Glomerular endothelial cell (primary cell): ENCODE measurements at places on chromosomes 1 and 21. TPM values are rescaled to one million over a fixed set of nuclear protein-coding genes. Genes with fewer than 3 reads are reported as not detected.
A peak's percentile ranks its signal among the peaks of the same experiment; 100 is the strongest.

EDARADD gene
- total RNA-seq: not detected in 2 replicates

DNA sequence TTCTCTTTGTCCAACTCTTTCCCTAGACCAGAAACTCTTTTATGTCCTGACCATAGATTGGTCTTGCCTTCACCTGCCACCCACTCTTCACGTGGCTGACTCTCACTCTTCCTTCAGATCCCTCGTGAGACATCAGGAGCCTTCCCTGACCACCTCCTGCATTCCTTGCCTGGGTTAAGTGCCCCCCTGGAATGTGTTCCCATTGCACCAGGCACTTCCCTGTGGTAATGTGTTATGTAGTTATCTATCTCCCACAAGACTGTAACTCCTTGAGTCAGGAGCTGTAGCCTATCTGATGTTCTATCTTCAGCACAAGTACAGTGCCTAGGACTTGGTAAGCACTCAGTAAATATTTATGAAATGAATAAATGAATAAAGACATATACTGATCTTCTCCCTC is 111.2 kb upstream of the CTTNBP2NL start:
- DNase-seq: no peak

DNA sequence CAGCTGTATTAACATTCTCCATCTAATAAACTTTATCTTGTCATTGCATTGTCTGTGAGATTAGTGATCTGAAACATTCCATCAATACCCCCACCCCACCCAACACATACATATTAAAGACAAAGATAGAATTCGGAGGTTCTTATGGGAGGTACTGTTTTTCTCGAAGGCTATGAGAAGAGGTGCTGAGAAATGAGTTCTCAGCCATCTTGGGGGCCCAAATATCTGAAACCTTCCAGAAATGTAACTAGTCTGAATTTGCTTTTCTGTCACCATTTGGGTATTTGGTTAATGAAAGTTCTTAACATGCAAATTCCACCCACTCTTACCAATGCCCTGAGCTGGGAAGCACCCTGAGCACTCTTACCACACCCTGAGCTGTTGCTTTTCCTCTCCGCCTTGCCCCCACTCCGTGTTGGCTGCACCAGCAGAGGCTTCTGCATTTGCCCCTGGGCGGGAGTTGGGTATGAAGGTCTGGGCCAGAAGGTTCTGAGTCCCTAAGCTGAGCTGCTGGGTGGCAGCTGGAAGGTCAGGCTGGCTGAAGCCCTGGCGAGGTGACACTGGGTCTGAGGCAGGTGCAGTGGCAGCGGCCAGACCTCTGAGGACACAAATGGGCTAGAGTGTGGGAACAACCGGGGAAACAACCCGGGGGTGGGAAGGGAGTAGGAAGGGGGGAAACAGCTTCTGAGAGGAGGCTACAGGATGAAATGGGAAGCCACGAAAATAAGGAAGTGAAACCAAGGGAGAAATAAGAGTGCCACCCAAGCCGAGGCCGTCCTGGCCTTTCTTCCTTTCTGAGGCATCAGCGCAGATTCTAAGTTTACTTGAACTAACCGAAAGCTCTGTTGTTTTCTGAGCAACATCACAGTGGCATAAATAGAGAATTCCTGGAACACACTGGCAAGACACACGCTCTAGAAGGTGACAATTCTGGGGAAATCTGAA is 26.3 kb upstream of the IER5 start:
- DNase-seq: no peak

DNA sequence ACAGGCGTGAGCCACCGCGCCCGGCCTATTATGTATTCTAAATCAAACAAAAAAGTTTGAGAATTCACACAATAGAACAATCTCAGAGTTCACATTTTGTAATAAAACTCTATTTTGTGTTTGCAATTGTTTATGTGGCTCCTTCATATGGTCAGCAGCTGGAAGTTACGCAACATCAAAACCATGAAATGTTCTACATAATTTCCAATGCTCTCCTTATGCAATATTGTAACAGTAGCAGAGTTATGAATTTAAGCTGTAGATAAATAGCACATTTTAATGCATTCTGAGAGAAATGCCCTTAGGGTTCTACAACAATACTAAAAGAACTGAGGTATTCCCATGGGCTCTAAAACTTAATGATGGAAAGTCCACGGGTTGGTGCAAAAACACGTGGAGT is 62.3 kb upstream of the COL11A1 start:
- DNase-seq: no peak

DNA sequence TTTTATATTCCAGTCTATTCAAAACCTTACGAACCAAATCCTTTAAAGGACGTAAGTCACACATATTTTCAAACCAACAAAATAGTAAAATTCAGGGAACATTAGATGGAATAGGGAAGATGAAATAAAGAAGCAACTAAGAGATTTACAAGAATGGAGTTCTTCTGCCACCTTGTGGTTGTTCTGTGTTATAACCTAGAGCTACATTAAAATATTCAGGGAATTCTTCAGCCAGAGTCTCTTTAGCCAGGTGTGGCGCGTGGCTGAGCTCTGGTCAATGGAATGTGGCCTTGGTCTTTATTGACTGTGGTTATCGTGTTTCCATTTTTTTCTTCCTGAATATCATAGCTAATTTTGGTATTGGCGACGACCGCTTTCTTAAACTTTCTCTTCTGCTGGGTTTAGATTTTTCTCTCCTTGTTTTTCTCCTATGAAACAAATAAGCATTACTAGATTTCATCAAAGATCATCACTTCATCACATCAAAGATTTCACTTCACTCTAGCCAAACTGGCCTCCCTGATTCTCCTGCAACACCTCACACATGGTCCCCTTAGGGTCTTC is 221.3 kb downstream of the MRPL39 start:
- peak; percentile 39 for DNase-seq

- no peak for DNase-seq
These were observed 40.4 kb downstream of the CASZ1 start for GRCh38 chr1:10755970-10756521.

GRCh38 chr1:84634536-84635205 is 55.6 kb downstream of the SSX2IP start:
- no peak for DNase-seq

- no peak for DNase-seq
These were observed 89.4 kb downstream of the DTL start for GRCh38 chr1:212124690-212125582.

- peak; percentile 55 for DNase-seq
These were observed 87.9 kb downstream of the CLEC20A start for GRCh38 chr1:178408871-178409270.

DNA sequence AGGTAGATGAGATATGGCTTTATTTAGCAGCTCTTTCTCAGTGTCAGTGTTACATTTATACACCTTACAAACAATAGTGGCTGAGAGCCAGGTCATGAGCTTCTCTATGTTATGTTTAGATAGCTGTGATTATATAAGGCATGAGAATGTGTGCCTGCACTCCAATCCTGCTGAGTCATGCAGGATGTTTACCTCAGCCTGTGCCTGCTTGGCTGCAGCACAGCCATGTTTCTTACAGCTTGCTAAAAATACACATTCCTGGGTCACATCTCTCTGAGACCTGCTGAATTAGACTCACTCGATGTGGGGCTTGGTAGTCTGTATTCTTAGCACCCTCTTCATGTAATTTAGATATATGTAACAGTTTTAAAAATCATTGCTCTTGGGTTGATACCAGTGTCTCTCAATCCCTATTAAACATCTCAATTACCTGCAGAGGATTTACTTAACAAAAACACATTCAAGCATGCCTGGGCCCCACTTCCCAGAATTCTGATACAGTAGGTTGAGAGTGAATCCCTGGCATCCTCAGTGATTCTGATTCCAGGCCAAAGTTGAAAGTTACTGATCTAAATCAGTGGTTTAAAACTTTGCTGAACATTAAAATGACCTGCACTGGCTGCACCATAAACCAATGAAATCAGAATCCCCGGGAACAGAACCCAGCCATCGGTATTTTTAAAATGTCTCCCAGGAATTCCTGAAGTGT is 107.5 kb downstream of the GDAP2 start:
- peak; percentile 95 for DNase-seq
